GM04503 (cell line): ENCODE measurements at places on chromosomes 1 and 21.

- peak; percentile 29 for DNase-seq
Measured at GRCh38 chr1:209692745-209693504, 11.7 kb upstream of the HSD11B1 start.

DNA sequence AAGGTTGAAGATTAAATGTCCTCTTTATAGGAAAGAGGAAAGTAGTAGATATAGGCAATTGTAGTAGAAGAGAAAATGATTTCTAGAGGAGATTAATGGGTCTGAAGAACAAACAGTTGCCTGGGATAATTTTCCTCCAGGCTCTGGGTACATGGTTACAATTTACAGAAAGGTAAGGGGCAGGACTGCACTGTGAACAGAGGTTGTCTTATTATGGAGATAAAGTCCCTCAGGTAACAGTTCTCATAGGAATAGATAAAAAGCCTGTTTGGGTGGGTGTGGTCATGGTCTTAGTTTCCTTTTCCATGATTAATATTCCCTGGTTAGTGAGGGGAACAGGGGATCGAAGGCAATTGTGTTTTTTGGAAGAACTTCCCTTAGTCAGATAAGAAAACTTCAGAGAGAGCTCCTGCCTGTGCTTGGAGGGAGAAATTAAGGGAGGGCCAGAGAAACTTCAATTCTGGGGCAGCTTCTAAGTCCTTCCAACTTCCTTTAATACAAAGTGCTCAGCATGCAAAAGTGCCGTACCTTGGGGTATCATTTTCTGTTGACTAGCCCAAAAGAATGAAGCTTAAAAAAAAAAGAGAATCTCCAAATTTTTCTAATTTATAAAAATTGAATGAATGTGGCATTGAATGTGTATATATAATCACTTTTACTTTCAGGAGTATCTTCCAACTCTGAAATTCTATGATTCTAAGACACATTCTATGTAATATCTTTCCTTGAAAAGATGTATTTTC is 295.4 kb upstream of the USP25 start:
- DNase-seq = no peak

DNA sequence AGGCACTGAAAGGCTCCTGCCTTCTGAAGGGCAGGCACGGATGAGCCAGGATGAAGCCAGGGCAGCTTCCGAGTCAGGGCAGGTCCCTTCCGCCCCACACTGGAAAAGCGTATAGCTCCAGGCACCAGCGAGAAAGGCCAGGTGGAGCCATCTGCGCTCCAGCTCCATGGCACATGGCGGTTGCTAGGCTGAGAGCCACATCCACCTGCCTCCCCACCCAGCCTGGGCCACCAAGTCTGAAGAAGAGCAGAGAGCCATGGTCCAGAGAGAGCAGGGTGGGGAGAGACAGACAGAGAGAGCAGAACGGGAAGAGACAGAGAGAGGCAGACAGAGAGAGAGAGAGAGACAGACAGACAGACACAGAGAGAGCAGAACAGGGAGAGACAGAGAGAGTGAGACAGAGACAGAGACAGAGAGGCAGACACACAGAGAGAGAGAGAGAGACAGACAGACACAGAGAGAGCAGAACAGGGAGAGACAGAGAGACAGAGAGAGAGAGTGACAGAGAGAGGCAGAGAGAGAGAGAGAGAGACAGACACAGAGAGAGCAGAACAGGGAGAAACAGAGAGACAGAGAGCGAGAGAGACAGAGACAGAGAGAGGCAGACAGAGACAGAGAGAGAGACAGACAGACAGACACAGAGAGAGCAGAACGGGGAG is 5.2 kb downstream of the FNDC10 start:
- DNase-seq = no peak

DNA sequence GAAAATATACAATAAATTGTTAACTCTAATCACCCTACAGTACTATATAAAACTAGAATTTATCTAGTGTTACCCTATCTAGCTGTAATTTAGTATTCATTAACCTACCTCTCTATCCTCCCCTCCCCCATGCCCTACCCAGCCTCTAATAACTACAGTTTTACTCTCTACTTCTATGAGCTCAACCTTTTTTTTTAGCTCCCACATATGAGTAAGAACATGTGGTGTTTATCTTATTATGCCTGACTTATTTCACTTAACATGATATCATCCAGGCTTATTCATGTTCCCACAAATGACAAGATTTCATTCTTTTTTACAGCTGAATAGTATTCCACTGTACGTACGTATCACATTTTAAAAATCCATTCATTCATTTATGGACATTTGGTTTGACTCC is 46.0 kb upstream of the WARS2 start:
- DNase-seq = no peak

DNA sequence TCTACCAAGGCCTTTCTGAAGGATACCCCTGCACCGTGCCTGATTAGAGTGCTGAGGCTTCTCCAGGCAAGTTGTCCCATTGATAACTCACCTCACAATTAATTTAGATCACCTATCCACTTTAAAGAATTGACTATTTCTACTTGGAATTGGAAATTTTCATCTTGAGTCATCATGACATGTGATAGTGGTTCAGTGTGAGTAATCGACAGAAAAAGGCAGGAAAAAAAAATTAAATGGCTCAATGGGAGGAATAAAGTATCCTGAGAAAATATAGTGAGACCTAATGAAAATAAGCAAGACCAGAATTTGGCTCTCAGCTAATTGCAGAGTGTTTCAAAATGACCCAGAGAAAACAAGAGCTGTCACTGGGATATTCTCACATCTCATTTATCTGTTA is 222.4 kb upstream of the C8B start:
- no peak for DNase-seq

GRCh38 chr1:15918962-15919715 is 56.8 kb downstream of the ZBTB17 start:
- DNase-seq = peak; percentile 53

DNA sequence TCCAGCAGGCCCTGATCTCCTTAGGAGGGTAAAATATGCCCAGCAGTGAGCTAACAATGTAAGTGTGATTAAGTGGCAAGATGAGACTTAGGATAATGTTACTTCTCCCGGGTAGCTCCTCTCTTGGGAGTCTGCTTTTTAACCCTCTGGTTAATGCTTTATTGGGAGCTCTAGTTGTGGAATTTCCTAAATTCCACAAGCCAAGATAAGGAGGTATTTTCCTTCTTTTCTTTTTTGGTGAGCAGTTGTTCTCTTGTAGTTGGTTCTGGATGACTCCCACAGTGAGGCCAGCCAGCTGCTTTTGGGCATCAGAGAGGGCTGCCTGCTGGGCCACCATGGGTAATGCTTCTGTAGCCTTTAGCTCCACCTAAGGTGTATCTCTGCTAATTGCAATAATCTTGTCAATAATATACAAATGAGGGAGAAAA is 19.3 kb downstream of the C1orf52 start:
- DNase-seq = no peak

GRCh38 chr1:63403386-63403785 is 36.0 kb downstream of the ALG6 start:
- DNase-seq = no peak

GRCh38 chr21:16407403-16408240 is 677.8 kb downstream of the USP25 start:
- no peak for DNase-seq

DNA sequence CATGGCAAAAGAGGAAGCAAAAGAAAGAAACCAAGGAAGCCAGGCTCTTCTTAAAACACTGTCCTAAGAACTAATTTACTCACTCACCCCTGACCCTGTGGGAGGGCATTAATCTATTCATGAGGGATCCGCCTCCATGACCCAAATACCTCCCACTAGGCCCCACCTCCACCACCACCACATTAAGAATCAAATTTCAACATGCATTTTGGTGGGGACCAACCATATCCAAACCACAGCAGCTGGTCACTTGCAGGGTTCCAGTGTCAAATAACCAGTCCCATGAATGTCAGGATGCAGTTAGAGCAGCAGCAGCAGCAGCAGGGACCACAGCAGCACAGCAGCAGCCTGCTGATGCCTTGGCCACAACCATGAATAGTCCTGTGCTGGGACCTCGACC is 83.8 kb downstream of the ZC3H11B start:
- DNase-seq = no peak

GRCh38 chr1:44740179-44740617 is 561 bp downstream of the KIF2C start:
- DNase-seq = no peak

GRCh38 chr21:44425895-44426662 is 29.2 kb upstream of the LRRC3 start:
- no peak for DNase-seq

GRCh38 chr1:16042096-16042495 is 1.5 kb upstream of the CLCNKB start:
- DNase-seq = no peak

GRCh38 chr1:72936151-72936740 is 653.9 kb upstream of the NEGR1 start:
- DNase-seq = no peak

DNA sequence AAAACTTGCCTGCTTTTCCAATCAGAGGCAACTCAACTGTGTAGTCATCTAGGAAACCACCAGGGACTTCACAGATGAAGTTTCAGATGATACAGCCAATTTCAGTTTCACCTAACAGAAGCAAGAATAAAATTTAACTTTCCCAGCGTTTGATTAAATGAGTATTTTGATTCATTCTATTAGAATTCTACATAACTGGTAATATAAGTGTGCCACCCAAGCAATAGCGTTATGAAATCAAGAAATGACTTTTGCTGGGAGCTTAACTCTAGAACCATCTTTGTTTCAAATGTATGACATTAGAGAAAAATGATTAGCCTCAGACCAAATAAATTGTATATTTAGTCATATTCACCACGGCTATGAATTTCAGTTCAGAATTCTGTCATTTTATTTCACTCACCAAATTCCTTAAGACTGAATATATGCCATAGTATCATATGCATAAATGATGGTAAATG is 239.3 kb downstream of the NRIP1 start:
- no peak for DNase-seq

- no peak for DNase-seq
Measured at GRCh38 chr1:169957884-169958283, 64.2 kb upstream of the SCYL3 start.

- DNase-seq = no peak
Measured at GRCh38 chr1:212686069-212686468, 13.6 kb downstream of the BATF3 start.

- DNase-seq = no peak
Measured at GRCh38 chr1:11874624-11875023, 15.9 kb upstream of the NPPB start.

- DNase-seq = peak; percentile 24
Measured at GRCh38 chr1:111140680-111140967, 601 bp downstream of the CEPT1 start.

- peak; percentile 66 for DNase-seq
Measured at GRCh38 chr21:28207436-28208173, 785.1 kb downstream of the LTN1 start.

DNA sequence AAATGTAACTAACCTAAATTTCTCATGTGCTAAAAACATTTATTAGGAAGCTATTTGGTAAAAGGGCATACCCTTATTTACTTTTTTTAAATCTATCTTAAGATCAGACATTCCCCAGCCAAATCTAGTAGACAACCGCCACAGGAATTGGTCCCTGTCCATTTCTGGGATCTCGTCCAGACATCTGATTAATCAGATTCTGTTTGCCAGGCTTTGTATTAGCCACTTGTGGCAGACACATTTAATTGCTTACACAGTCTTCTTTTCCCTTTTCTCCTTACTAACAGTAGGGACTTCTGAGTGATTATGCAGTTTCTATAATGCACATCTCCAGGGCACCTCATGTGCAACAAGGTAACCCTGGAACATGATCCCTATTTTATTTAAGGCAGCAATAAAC is 449.0 kb upstream of the RGS18 start:
- no peak for DNase-seq

DNA sequence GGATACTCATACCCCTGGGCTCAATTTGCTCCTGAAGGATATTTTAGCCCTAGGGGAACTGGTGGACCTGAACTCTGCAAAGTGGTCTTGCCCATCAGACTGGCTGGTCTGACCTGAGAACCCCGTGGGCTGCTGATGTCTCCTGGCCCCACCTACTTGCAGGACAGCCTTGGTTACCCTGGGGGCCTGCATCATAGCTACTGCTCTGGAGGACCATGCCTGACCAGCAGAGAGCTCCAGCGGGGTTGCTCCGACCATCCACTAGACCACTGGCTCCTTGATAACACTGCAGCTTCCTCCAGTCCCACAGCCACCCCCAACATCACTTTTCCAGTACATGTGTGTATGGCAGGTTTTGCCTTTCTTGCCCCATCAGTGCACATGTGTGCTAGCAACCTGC is 331.6 kb upstream of the BRINP3 start:
- no peak for DNase-seq

DNA sequence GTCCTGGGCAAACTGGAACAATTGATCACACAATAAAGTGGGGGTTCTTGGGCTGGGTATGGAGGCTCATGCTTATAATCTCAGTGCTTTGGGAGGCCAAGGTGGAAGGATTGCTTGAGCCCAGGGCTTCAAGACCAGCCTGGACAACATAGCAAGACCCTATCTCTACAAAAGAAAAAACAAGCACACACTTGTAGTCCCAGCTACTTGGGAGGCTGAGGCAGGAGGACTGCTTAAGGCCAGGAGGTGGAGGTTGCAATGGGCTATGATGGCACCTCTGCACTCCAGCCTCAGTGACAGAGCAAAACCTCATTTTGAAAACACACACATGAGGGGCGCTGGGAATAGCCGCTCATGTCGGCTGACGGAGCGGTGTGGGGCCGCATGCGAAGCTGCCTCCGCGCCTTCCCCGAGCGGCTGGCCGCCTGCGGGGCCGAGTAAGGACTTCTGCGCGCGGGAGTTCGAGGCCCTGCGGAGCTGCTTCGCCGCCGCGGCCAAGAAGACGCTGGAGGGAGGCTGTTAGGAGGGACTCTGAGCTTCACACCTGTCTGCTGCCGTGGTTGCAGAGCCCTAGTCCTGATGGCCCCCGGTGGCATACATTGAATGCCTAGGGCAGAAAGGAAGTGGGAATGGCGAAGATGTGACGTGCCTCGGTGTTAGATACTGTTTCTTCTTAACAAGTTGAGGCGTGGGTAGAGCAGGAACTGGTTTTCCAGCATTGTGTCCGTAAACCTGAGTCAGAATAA is 59.5 kb downstream of the ACBD3 start:
- DNase-seq = no peak

DNA sequence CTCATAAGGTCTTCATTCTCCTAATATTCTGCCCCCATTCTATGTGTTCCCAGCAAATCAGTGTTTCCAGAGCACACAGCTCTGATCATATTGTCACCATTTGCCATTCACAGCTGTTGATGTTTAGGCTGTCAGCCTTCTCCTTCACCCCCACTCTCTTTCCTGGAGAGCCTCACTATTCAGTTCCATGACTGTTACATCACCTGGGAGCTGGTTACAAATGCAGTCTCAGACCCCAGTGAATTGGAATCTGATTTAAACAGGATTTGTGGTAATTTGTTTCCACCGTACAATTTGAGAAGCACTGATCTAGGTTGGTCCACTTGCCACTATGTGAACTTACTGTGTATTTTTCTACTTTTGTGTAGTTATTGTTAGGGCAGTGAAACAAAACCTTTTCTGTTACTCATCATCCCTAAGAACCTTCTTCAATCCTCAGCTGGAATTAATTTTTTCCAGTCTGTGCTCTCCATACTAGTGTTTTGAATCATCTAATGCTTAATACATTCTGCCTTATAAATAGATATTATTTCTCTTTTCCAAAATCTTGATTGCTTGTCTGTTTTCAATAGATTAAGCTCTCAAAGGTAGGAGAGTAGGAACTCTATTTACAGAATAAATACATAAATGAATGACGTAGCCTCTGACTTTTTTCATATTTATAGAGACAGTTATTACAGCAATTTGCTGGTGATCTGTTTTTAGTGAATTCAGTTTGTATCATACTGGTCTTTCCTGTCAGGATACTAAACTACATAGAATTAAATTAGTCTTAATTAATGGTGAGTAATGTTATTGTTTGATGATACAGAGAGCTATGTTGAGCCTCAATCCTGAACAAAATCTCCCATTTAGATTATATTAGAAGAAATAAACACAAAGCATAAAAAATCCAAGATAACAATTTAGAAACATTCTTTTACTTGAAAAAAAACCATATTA is 8.1 kb downstream of the SNX7 start:
- no peak for DNase-seq
